Stimulated activated CD4-positive, alpha-beta T cell treated with anti-CD3 and anti-CD28 coated beads, Interleukin-12 subunit alpha, Interleukin-12 subunit beta, amount 100 ng/mL, for 48 hours (primary cell): ENCODE measurements at places on chromosomes 3 and 15.

GRCh38 chr15:64180235-64180824 lies 17.5 kb upstream of the PPIB start:
- no peak for DNase-seq

DNA sequence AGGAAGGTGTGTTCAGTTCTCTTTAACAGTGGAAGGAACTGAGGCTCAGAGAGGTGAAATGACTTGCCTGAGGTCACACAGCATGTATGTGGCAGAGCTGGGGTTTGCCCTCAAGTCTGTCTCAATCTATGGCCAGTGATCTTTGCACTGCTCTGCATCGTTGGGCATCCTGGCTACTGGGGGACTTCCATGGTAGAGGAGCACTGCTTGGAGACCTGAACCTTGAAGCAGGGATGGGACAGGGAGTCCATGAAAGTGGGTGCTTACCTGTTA lies 2.0 kb downstream of the CORO2B start:
- no peak for DNase-seq

DNA sequence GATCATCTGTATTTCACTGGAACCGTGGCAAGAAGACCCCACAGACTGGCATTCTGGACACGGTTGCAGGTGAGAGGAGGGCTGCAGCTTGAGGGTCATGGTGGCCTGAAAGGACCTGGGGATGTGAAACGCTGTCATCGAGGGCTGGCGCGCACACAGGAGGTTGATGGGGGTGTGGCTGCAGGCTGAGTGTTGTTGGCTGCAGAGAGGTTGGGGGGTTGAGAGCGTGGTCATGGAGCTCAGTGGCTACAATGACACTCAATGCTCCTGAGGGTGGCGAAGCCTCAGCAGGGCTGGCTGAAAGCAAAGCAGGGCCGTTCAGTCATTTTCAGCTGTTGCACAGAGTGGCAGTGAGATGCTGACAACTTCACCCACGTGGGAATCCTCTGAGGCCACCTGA lies 21.0 kb downstream of the CPN2 start:
- no peak for DNase-seq

- no peak for DNase-seq
Measured at GRCh38 chr15:76993114-76993725, 1.7 kb upstream of the PSTPIP1 start.

DNA sequence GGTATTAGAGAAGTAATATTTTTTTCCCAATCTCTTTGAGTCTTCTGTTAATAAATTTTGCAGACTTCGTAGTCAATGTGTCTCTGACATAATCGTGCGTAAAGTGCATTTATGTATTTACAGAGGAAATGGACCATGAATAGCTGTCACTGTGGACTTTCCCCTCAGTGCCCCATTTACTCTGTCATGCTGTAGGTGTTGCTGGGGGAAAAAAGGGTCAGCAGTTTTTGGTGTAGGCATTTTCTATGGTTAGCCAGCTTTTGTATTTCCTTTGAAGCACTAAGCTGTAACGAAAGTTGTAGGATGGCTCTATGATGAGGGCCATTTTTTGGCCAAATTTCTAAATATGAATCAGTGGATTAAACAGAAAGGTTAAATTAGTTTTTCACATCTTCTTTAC lies 598.4 kb downstream of the FGF12 start:
- DNase-seq: no peak

GRCh38 chr3:176351408-176351807 lies 845.9 kb downstream of the TBL1XR1 start:
- no peak for DNase-seq

DNA sequence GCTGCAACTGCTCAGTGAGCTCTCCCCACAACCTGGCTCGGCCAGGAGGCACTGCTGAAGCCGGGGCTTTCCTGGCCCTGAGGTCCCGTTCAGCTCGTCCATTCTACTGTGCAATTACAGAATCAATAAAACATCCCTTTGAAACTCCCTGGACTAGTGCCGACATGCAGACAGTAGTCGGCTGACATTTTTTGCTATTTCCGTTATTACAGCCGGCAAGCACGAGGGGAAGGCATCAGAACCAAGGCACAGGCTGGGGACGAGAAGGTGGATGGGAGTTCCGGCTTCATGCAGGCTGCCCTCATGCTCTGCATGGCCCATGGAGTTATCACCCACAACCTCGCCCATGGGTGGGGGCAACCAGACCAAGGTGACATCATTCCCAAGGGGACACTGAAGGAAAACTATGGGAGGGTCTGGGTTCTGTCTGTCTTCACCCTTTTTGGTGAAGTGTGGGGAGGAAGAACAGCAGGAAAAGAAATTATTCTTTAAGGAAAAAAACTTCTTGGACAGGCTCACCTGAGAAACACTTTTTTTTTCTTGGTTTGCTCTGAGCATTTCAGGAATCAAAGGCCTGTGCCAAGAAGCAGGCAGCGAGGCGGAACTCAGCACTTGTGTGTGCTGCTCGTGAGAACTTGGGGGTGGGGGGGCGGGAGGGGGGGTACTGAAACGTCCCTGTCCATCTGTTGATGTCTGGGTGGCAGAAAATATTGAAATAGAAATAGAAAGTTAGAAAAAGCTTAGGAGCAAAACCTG lies 154.5 kb downstream of the FOXP1 start:
- DNase-seq: no peak

DNA sequence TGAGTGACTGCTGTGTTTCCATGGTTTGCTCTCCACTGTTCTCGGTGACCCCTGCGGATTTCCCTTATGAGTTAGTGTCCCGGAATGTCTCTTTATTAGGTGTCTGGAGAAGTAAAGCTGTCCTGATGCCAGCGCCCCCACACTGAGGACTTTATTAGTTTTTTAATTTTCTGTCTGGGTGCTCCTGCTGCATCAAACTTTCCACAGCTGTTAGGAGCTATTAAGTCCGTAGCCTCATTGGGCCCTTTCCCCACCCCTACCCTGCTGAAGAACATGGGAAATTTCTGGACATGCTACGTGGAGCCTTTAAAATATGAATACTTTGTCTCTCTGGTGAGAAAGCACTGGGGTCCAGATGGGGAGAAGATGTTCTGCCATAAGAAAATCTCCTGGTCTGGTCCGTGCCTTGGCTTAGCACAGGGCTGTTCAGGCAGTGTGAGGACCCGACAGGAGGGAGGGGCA lies 161.7 kb upstream of the HES1 start:
- no peak for DNase-seq

DNA sequence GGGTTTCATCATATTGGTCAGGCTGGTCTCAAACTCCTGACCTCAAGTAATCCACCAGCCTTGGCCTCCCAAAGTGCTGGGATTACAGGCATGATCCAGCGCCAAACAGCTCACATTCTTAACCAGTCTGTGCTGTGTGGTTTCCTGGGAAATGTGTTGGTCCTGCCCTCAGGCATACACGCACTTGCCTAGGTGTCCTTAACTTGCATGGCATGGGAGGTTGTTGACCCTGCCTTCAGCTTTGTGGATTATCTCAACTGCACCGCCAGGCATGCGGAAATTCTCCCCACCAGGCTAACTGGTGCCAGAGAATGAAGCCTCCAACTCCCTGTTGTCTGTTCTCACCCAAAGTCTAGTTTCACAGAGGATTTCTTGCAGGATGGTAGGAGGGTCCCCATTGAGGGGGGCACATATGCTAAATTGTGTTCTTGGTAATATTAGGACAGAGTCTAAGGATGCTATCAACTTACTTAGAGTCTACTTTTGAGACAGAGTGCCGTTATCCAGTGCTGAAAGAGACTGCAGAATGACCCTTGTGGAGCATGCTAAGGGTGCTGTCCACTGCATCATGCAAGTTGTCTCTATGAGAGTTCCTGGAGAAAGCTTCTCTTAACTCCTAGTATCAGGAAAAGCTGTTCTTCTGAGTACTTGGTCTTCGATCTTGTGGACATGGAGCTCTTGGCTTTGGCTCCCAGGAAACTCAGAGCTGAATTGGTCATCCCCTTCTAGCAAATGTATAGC lies 61.6 kb upstream of the EIF1B start:
- no peak for DNase-seq

- no peak for DNase-seq
Measured at GRCh38 chr3:134860141-134860540, 65.1 kb downstream of the EPHB1 start.

GRCh38 chr3:72042397-72043203 lies 257.7 kb upstream of the PROK2 start:
- DNase-seq: no peak

- no peak for DNase-seq
Measured at GRCh38 chr3:33991673-33992072, 193.2 kb downstream of the PDCD6IP start.

DNA sequence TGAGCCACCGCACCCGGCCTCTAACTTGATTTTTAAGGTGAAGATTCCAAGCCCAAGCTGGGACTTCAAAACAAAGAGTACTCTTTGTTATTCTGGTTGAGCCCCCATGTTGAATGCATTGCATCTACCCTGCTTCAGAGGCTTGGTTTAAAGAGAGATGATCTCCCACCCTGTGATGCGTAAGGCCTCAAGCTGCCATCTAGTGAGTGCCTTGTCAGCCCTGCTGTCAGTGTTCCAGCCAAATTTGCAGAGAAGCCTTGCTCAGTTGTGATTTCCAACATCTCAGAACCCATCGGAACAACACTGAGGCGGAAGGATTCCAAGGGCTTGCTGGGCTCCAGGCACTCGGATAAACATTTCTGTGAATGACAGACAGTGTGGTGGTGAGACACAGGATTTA lies 210.7 kb upstream of the RGMA start:
- no peak for DNase-seq

GRCh38 chr15:83422081-83422480 lies 25.1 kb upstream of the SH3GL3 start:
- DNase-seq: no peak

GRCh38 chr15:73033611-73034010 lies 18.7 kb upstream of the NEO1 start:
- DNase-seq: no peak

GRCh38 chr15:39643727-39644126 lies 62.8 kb downstream of the THBS1 start:
- no peak for DNase-seq

GRCh38 chr3:183158551-183159006 lies 4.0 kb downstream of the LAMP3 start:
- DNase-seq: peak; percentile 31

DNA sequence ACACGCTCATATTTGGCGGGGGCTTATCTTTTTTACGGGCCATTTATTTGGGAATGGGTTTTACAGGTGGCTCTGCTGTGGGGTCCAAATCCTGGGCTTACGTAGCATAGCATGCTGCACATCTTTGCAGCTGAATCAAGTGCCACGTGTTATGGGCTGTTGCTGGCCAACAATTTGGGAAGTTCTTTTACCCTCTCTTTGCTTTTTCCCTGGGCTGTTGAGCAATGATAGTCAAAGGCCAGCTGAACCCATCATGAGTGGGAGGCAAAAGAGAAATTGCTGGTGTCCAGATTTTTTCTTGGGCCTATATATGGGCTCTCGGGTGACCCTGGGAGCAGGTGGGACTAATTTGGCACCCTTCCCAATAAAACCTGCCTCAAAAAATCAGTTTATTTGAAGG lies 209.3 kb upstream of the SATB1 start:
- no peak for DNase-seq

- no peak for DNase-seq
Measured at GRCh38 chr3:62602129-62602770, 228.9 kb upstream of the FEZF2 start.

DNA sequence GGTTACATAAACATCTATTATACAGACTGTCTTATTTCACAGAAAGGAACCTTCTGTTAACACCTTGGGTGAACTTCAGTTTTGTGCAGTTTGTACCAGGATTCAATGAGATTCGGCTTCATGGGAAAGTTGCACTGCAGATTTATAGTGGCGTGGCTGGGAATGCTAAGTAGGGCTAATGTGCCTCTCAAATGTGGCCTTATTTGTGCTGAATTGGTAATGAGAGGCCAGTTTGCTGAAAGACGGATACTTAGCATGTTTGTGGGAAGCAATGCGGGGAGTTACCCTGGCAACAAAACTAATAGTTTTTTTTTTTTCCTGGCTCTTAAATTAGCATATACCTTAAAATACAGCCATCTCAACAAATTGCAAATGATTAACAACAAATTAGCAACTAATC lies 28.6 kb upstream of the CEMIP start:
- DNase-seq: no peak

- no peak for DNase-seq
Measured at GRCh38 chr3:184848934-184849333, 37.0 kb downstream of the VPS8 start.

GRCh38 chr15:39998511-39999077 lies 40.4 kb downstream of the SRP14 start:
- no peak for DNase-seq

- DNase-seq: no peak
Measured at GRCh38 chr15:39573844-39574243, 7.0 kb upstream of the THBS1 start.

- no peak for DNase-seq
Measured at GRCh38 chr3:115423170-115423569, 200.1 kb upstream of the GAP43 start.

DNA sequence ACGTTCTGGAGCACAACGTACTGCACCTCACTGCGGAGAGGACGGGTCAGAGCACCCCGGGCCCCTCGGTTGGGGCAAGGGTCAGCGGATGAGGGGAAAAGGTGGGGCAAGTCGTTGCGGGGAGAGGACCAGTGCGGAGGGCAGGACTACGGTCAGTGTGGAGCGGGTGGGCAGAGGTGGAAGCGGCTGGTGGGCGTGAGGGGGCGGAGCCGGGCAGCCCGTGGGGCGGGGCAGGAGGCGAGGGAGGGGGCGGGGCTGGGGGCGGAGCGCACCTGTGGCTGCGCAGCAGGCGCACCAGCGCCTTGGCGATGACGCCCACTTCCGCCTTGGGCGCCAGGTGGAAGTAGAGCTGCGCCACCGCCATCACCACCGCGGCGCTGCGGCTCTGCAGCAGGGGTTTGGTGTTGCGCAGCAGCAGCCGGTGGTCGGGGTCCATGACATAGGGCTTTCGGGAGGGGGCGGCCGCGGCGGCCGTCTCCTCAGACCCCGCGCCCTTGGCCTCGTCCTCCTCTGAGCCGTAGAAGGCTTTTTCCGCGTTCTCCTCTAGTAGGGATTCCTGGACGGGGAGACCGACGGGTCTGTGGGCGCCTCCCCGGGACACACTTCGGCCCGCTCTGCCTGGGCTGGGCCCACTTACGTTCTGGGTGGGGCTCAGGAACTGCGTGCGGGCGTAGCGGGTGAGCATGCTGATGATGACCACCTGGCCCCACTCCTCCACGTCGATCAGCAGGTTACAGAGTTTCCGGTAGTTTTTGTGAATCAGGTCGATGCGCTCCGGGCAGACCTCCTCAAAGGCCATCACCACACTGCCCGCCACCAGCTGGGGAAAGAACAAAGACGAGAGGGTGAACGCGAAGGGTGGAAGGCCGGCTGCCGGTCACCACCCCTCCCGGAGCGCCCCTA lies 29.2 kb downstream of the AP3B2 start:
- peak; percentile 54 for DNase-seq

- DNase-seq: no peak
Measured at GRCh38 chr3:5616873-5617272, 429.4 kb downstream of the EDEM1 start.

GRCh38 chr3:51683566-51683965 lies 12.5 kb downstream of the TEX264 start:
- DNase-seq: no peak

GRCh38 chr15:100847194-100847593 lies 32.4 kb upstream of the ALDH1A3 start:
- no peak for DNase-seq

DNA sequence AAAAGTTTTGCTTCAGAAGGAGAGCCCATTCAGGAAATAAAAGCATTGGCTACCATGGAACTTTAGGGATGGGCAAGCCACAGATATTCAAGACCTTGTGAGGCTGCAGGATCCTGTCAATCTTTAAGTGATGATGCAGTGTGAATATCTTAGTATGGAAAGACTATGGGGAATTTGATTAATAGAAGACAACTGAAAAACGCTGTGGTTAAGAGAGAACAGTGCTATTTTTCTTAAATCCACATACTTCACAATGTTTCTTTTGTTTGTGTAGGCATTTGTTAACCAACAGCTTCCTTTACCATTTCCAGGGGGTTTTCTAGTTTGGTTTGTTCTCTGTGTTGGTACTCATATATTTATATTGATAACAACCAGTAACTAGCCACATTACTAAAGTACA lies 90.3 kb downstream of the TMEM212 start:
- DNase-seq: no peak
